WTC11 (cell line): ENCODE measurements at places on chromosomes 7 and 10.
A peak's percentile ranks its signal among the peaks of the same experiment; 100 is the strongest.

DNA sequence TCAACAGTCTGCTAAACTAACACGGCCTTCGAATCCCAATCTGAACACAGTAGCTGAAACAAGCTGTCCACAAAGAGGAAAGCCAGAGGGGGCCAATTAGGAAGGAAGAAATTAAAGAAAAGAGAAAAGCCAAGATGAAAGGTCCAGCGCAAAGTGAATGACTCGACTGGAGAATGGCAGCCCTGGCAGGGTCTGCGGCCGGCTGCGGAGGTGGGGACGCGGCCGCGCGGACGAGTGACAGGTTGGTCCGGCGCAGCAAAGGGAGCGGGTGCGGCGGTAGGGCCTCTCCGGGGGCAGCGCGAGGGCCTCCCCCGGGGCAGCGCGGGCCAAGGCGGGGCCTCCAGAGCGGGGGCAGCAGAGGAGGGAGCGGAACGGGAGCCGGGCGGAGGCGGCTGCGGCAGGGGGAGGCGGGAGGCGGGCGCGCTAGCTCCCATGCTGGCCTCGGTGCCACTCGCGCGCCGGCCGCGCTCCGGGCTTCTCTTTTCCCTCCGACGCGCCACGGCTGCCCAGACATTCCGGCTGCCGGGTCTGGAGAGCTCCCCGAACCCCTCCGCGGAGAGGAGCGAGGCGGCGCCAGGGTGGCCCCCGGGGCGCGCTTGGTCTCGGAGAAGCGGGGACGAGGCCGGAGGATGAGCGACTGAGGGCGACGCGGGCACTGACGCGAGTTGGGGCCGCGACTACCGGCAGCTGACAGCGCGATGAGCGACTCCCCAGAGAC, at the start of gene VWC2:
Gene VWC2 (plus strand): TSS at position 421 of the 718 bp plus-strand sequence. CDS start 1,798 bp downstream, outside the sequence.
- DNase-seq, result peak; percentile 44

- no peak for DNase-seq
Observed at GRCh38 chr7:105728028-105728427, 146.7 kb upstream of the EFCAB10 start.

DNA sequence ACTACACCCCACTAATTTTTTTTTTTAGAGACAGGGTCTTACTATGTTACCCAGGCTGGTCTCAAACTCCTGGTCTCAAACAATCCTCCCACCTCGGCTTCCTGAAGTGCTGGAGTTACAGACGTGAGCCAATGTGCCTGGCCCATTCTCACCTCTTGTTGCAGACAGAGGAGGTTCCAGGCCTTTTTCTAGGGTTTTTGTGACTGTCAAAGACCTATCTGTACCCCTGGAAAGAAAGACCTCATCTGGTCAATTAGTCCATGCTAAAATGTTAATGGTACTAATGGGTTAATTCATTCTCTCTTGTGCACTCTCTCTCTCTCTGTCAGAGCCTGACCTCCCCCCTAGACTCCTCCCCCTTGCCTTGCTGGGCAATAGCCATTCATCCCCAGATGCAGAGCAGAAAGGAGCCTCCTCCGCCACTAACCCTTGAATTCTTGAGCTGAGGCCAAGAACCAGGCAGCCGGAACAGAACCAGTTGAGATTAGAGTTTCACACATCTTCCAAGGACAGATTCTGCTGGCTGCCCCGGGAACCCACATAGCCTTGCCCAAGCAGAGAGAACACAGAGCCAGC, 209.7 kb downstream of the SKIDA1 start:
- DNase-seq, result peak; percentile 50

GRCh38 chr10:7188456-7189050, 222.3 kb downstream of the SFMBT2 start:
- DNase-seq, result no peak

DNA sequence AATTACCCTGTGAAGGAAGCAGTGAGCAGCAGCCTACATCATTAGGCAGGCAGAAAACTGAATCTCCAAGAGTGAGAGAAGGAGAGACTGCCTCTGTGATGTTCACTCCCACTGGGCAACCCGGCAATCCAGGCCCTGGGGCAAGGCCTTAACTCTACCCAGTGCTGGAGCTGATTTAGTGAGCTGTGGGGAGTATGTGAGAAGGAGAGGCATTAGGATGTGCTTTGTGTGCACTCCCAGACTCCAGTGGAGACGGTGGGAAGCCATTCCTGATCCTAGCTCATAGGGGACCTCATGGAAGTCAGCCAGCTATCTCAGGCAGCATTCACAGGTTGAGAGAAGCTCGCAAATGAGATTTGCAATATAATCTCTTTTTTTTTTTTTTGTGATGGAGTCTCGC, 41.1 kb upstream of the CDK13 start:
- DNase-seq, result no peak

DNA sequence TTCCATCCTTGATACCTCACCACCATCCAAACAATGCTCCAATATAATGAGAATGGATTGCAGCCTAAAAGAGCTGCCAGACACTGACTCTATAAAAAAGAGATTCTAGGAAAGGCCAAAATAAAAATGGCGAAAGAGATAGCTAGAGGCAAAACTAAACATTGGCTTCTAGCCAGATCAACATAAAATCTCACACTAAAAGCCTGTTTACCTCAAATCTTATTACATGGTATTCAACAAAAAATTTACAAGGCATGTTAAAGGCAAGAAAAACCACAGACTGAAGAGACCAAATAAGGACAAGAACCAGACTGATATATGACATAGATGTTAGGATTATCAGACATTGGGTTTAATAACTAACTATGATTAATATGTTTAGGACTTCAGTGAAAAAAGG, 1127.0 kb downstream of the DNAJB9 start:
- DNase-seq, result no peak

GRCh38 chr7:48638041-48638440, 286.3 kb upstream of the CDC14C start:
- DNase-seq, result no peak

GRCh38 chr7:121689749-121690148, 183.2 kb upstream of the PTPRZ1 start:
- no peak for DNase-seq

DNA sequence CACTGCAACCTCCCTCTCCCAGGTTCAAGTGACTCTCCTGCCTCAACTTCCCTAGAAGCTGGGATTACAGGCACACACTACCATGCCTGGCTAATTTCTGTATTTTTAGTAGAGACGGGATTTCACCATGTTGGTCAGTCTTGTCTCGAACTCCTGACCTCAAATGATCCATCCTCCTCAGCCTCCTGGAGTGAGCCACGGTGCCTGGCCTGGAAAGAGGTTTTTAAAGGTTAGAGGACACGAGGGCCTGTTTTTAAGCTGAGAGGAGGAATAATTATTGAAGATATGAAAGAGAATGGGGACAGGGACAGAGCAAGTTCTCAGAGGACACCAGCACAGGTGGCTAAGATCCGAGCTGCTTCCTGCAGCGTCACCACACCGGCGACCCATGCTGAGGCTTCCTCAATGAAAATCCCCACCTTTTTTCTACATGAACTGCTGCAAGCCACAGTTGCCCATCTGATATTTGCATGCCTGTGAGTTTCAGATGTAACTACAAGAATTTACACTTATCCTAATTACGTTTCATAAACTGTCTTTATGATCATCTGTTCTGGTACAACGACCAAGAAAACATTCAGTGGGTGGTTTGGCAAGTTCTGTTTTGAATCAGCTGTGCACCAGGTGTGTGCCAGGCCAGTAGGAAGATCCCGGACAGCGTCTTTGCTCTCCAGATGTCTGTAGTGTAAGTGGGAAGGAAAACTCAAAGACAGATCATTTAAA, 76.0 kb downstream of the HIP1 start:
- no peak for DNase-seq

- no peak for DNase-seq
Observed at GRCh38 chr7:112584290-112584689, 103.5 kb downstream of the LSMEM1 start.

DNA sequence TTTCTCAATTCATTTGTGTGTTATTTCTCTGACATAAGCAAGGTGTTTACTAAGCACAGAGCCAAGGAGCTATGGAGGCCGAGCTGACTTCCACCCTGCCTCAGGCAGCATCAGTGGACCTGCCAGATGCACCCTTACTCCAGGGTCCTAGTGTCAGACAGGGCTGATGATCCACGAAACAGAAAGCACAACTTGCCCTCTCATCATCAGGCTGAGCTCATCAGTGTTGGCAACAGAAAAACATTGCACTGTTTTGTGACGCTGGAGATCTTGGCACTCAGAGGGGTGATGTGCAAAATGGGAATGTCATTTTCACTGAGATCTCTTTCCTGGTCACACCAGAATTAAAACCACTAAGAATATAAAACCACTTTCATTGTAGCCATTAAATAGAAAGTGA, 201.8 kb downstream of the GLI3 start:
- no peak for DNase-seq

GRCh38 chr10:128916383-128916782, 550.7 kb upstream of the MGMT start:
- no peak for DNase-seq

DNA sequence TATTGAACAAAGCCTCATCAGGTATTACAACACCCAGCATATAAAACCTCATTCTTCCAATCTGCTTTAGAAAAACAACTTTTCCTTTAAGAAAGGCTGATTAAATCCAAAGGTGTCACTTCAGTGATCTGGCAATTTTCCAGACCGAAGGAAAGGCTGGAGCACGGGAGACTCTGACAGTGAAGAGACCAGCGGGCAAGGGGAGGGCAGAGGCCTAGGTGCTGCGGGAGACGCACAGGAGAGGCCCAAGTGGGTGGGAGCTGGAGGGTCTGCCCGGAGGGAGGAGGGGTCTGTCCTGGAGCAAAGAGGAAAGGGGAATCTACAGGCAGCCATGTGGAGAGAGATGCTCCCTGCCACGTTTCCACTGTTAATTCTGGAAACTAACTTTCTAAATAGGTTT, 24.3 kb upstream of the PPP2R2D start:
- DNase-seq, result no peak

- no peak for DNase-seq
Observed at GRCh38 chr10:30625080-30625479, 4.5 kb downstream of the LYZL2 start.

GRCh38 chr7:134378562-134378961, 61.8 kb upstream of the SLC35B4 start:
- DNase-seq, result no peak

- DNase-seq, result no peak
Observed at GRCh38 chr10:104117839-104118323, 4.1 kb upstream of the SFR1 start.

DNA sequence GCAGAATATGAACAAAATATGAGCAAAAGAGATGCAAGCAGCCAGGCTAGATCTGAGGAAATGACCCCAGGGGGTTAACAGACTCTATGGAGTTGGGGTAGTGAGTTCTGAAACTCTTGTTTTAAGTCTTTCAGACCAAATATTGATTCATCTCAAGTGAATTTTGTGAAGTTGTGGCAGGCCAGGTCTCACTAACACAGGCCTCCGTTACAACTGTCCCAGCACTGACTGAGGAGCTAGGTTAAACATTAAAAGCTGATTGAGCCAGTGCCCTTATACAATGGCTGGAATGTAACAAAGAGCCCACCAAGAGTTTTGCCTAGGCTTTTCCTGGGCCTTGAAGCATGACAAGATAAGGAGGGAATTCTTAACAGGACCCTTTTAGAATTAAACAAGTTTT, 192.3 kb upstream of the STK17A start:
- DNase-seq, result no peak

GRCh38 chr7:73452999-73453635, 19.5 kb downstream of the FZD9 start:
- DNase-seq, result no peak

DNA sequence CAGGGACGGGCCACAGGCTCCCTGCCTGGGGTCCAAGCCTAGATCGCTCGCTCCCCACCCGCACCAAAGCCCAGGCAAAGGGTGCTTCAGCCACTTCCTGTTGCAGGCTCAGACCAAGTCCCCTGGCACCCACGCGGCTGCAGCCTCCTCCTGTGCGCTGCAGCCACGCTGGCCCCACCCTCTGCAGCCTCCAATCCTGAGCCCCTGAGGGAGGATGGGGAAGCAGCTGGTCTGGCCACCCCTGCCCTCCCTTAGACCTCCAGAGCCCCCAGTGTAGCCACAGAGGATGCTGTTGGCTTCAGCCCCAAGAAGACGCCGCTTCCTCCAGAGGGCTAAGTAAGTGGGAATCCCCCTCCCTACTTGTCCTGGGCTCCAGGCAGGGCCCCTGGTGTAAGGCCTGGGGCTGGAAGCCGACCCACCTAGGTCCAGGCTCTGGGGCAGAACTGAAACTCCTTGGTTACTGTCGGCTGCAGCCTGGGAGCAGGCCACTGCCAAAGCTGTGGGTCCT, 9.4 kb downstream of the LIMK1 start:
- no peak for DNase-seq
